NCI-H2107 (cell line): ENCODE measurements at places on chromosomes 3 and 15.

- DNase-seq: no peak
These were observed 268.4 kb upstream of the ROBO1 start for GRCh38 chr3:80036176-80036575.

- no peak for DNase-seq
These were observed 102.5 kb downstream of the MYH15 start for GRCh38 chr3:108407886-108408285.

DNA sequence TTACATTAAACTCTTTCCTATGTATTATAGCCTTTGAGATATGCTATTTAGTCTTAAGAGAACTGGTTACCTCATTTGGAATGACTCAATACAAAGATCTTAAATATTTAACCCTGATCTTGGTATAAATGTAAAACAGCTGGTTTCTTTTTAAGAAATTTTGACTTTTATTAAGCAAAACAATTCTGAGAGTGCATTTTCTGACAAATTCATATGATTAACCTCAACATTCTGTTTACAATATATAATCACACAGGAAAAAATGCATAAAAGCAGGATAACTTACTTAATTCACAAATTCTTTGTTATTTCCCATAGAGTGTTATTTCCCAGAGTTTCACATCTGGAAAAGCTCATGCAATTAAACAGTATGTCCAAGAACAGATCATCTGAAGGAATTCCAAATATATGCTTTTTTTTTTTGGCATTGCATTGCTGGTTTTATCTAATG, 400.4 kb upstream of the THBS1 start:
- no peak for DNase-seq

- DNase-seq: no peak
These were observed 9.8 kb downstream of the CTXND1 start for GRCh38 chr15:80242132-80242769.

GRCh38 chr3:56951366-56951765, 109.1 kb upstream of the SPATA12 start:
- DNase-seq: no peak

GRCh38 chr3:107679921-107680320, 157.2 kb downstream of the BBX start:
- no peak for DNase-seq

DNA sequence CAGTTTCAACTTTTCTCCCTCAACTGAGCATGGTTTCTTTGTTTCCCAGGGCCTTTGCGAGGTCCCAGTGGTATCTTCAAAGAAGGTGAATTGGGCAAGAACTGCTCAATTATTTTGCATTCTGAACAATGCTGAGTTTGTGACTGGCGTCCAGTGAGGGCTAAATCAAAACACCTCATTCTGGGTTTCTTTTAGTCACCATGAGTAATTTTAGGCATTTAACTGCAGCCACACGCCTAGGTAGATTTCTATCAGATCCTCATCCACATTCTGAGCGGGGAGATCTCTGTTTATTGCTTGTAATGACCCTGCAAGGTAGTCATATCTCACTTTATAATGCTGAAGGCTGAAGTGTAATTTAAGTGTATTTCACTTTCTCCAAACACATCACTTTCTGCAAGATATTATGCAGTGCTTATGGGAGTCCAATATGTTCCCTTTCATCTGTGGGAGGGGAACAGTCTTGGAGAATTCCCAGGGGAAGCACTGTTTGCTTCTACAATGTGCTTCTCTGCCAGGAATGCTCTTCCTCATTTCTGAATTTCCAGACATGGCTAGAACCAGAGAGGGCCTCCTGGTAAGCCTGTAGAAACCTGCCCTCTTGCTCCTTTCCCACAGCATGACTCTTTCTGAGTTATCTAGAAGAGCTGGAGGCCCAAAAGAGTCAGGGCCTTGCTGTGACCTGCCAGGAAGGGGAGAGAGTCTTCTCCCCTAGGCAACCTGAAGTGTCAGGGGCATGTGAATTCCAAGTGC, 91.7 kb downstream of the FRMD4B start:
- no peak for DNase-seq

- peak; percentile 43 for DNase-seq
These were observed 128.2 kb upstream of the HES1 start for GRCh38 chr3:194007592-194008337.

DNA sequence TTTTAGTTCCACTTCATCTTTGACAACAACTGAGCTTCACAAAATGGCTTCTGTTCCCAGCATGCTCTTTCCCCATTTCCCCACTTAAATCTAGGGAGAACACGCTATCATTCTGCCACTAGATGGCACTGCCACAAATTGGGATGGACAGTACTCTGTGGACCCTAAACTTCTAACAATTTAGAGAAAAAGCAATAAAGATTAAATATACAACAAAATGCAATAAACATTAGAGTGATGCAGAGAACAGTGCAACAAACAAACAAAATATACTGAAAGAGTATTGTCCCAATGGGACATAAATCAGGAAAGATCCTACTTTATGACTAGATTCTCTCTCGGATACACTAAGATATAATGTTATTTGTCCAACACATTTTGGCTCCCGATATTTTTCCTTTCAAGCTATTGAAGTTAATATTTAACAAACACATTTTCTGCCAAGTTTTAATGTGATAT, 169.7 kb upstream of the TMCO5A start:
- no peak for DNase-seq

GRCh38 chr3:128348805-128349531, 117.7 kb downstream of the DNAJB8 start:
- DNase-seq: no peak

- no peak for DNase-seq
These were observed 844.0 kb downstream of the DIPK2A start for GRCh38 chr3:144815655-144816054.

DNA sequence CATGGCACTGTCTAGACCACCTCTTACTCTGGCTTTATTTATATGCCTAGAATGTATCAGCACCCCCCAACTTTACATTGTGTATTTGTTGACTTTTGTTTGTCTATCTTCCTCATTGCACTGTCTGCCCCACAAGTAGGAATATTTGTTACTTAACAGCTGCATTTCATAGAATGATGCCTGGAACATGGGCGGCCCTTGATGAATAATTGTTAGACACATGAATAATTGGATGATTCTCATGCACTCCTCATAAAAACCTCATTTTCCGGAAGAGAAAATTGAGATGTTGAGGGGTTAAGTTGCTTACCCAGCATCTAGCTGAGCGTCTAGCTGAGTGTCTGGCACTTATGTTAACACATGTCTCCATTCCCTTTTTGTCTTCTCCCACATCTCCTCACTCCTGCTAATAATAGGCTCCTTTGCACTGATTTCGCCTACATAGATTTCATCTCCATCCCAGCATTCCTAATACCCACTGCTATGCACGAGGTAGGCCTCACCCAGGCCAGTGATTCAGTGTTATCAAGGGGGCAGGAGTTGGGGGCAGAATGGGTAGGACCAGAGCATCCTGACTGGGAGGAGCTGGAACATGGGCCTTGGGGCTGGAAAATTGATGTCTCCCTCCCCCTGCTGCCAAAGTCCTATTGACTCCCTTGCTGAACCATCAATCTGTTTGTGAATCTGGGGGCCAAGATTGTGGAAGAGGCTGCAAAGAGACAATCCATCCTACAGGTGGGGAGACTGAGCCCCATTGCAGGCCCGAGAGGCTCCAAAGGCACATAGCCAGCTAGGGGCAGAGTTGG, 7.8 kb upstream of the WNT7A start:
- DNase-seq: no peak

DNA sequence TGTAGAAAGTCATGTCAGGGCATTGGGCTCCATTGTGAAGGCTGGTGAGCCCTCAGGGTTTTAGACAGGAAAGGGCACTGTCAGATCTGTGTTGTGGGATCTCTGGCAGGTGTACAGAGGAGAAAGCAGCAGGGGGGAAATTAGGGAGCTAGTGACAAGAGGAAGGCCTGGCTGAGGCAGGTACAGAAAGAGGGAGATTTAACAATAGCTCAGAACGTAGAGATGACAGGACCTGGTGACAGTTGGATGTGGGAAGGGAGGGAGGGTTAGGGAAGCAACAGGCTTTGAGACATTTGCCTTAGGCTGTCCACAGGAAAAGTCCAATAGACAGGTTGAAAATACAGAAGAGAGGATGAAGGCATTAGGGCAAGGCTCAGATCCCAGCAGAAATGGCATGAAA, 288.1 kb downstream of the EPHB1 start:
- peak; percentile 43 for DNase-seq

GRCh38 chr3:2526926-2527325, 428.3 kb downstream of the CNTN4 start:
- no peak for DNase-seq

GRCh38 chr3:178320456-178321351, 215.5 kb upstream of the KCNMB2 start:
- DNase-seq: peak; percentile 44

DNA sequence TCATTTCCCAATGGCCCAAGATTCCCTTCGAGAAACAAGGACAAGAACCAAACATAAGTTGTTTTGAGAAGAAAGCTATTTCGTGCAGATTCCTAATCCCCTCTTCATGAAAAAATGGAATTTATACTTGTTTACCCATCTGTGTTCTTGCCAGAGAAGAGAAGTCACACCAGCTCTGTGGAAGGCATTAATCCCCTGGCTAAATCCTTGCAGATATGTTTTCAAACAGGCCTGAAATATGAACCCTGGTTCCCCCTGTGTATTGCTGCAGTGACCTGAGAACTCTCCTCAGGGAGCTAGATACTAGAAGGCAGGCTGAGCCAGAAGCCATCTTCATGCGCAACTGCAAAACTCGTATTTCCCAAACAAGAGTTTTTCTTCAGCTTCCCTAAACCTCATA, 337.7 kb downstream of the NEK10 start:
- no peak for DNase-seq

DNA sequence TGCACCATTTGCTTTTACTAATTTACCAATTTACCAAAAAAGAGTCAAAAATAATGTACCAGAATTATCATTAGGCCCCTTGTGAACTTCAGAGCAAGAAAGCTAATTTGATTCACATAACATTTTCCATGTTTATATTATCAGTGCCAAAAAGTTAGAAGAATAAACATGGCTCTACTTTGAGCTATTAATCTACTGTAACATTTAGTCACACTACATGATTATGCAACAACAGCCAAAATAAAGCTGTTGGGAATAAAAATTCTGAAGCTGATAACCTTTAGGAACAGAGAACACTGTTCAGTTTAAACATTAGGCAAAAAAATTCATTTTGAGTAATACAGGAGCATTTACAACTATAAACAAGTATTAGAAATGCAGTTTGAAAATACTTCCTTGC, 63.6 kb downstream of the PROS1 start:
- no peak for DNase-seq

GRCh38 chr15:99143655-99144610, 39.1 kb downstream of the SYNM start:
- no peak for DNase-seq

GRCh38 chr3:72448375-72448823, 399.8 kb downstream of the SHQ1 start:
- DNase-seq: no peak

GRCh38 chr3:157132936-157133335, 27.0 kb downstream of the CCNL1 start:
- no peak for DNase-seq

GRCh38 chr15:79527821-79528220, 95.7 kb downstream of the MINAR1 start:
- DNase-seq: no peak

GRCh38 chr15:39056357-39056756, 491.7 kb upstream of the RASGRP1 start:
- DNase-seq: no peak

DNA sequence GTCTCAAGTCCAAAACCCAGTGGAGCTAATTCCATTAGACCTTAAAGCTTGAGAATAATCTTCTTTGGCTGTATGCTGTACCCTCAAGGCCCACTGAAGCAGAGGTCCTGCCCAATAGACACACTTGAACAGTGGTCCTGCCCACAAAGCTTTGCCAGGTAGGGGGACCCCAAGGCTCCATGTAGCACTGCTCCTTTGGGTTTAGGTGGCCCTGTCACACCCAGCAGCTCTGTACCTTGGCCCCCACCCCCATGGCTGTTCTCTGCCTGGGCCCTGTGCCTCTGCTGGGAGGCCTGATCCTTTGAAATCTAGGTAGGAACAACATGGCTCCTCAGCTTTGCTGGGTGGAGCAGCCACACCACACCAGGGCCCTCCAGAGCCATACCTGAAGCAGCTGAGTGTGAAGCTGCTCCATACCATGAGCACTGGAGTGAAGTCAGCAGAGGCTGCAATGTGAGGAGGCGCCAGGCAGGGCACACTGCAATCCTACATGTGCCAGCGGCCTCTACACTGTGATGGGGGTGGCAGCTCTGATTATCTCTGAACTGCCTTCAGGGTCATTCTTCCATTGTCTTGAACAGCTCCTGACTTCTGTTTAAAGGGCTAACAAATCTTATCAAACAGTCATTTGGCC, 188.0 kb upstream of the CCDC54 start:
- DNase-seq: no peak

GRCh38 chr15:63626955-63627354, 29.8 kb downstream of the FBXL22 start:
- no peak for DNase-seq

DNA sequence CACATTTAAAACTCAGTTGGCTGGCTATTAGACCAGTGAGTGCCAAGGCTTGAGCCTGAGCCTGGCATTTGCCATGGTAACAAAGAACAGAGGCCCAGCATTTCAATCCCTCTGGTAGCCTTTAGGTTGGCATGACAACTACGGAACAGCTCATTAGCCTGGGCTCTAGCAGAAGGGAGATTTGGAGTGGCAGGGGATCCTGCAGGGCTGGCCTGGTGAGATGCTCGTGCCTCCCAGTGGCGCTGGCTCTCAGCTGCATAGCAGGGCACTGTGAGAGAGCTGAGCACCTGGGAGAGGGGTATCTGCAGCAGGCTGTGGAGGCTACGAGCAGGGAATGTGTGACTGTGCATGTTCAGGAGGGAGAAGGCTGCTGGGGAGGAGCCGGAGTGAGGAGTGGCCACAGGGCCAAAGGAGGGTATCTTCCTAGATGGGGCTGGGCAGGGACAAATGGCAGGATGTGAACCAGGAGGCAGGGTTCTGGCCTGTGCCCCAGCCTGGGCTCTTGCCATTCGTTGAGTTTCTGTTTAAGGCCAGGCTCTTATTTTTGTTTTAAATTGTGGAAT, 5.6 kb upstream of the ABTB1 start:
- no peak for DNase-seq

GRCh38 chr3:136311968-136312367, 61.8 kb downstream of the PCCB start:
- no peak for DNase-seq

DNA sequence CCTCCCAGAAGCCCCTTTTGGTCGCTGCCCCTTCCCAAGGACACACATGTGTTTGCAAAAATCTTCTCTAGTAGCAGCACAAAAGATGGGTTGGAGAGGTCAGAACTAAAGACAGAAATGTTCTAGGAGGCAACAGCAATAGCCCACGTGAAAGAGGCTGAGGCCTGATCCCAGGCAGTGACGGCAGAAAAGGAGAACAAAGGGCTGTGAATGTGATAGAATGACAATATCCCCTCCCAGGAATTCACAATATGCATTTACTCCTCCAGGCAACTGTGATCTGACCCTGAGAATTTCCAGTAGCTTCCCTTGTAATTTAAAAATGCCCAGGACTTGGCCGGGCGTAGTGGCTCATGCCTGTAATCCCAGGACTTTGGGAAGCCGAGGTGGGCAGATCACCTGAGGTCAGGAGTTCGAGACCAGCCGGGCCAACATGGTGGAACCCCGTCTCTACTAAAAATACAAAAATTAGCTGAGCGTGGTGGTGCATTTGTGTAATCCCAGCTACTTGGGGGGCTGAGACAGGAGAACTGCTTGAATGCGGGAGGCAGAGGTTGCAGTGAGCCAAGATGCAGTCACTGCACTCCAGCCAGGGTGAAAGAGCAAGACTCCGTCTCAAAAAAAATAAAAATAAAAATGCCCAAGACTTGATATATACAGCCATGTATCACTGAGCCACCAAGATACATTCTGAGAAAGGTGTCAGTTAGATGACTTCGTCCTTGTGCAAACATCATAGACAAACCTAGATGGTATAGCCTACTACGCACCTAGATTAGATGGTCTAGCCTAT, 43.6 kb upstream of the PIAS1 start:
- DNase-seq: no peak
